ENCODE measurements at places on chromosomes 4 and X.

DNA sequence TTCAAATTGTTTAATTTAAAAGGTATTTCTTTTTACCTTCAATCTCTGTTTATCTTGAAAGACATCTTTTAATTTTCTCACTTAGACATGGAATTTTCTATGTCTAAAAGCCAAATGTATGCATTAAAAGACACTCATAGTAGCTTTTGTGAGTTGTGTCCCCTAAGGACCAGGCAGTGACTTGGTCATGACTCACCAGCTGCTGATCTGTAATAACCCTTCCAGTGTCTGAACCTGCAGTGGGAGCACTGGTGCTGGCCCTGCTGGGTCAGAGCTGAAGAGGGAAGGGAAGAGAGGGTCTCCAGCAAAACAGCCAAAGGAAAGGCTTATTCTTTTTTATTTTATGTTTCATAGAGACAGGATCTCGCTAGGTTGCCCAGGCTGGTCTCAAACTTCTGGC, 31.1 kb upstream of the SH3D19 start:
- no peak for DNase-seq

- DNase-seq = no peak
Observed at GRCh38 chrX:107738768-107739167, 36.8 kb downstream of the TSC22D3 start.

GRCh38 chr4:176084769-176085168, 19.1 kb downstream of the WDR17 start:
- peak; percentile 19 for DNase-seq

DNA sequence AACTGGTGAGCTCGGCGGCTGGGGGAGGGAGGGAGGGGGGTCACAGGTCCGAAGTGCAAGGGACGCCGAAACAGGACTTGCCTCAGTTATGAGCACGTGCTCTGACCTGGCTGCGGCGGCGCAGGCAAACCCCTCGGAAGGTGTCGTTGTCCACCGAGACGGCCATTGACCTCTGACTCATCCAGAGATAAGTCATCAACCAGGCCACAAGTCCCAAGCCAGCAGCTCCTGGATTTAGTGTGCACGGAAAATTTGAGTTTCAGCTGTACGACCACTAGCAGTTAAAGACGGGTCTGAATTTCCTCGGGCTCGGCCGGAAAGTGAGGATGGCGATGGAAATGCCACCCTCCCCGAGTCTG, 674 bp downstream of the SH3D19 start:
- DNase-seq = no peak

DNA sequence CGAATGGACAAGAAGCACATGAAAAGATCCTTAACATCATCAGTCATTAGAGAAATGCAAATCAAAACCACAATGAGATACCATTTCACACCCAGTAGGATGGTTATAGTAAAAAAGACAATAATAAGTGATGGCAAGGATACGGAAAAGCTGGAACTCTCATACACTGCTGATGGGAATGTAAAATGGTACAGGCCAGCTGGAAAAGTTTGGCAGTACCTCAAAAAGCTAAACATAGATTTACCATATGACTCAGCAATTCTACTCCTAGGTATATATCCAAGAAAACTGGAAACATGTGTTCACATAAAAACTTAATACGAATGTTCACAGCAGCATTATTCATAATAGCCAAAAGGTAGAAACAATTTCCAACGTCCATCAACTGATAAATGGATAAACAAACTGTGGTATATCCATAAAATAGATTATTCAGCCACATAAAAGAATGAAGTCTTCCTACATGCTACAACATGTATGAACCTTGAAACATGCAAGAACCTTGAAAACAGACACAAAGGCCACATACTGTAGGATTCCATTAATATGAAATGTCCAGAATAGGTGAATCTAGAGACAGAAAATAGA, 11.9 kb downstream of the RPS6KA3 start:
- no peak for DNase-seq

All from NCI-H2081 (cell line).